ENCODE measurements at places on chromosomes 11 and 22.

GRCh38 chr11:88414981-88415413 is 77.5 kb upstream of the CTSC start:
- no peak for DNase-seq

DNA sequence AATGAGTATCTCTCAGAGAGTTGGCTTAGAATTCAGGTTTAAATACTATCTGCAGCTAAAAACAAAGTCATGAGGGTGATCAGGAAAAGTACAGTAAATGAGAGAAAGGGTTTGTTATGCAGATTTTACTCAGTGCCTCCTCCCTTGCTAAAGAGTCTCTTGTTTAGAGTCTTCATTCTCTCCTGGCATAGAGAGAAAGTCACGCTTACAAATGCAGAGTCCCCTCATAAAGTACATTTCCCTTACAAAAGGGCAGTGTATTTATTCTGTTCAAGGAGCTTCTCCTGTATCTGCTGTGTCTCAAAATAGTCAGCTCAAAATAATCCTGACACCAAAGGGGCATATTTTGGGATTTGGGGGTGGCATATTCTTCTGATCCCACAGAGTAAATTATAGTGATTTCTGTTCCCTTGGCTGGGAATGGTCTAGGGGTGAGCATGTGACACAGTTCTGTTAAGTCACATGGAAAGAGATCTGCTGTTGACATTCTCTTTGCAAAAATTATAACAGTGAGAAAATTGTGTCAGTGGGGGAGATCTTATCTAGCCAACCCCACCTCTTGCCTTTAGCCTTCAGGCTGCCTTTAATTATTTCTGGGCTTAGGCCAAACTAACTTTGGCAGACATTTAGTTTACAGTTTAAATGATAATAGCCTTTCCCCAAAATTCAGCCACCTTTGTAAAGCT is 102.9 kb downstream of the MTNR1B start:
- no peak for DNase-seq

DNA sequence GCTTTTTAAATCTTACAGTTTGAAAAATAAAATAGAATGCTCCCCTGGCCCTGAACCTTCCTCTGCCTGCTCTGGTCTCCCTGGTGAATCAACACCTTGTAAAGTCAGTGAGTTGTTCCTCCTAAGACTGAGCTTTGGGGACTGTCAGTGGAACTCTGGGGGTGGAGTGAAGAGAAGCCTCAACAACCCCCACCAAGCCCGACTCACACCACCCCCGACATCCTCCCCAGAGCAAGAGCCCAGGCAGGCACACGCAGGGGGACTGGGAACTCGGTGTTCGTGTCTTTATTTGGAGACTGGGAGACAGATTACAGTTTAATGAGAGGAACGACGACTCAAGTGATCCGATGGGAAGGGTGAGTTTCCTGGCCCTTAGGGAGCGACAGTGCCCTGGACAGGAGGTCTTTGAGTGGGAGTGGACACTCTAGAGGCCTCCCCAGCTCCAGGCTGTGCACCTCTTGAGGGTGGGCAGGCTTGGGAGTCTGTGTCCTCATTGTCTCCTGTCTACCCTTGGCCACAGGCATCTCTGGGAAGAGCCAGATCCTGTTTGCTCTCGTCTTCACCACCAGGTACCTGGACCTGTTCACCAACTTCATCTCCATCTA is 6.2 kb downstream of the KDELR3 start:
- no peak for DNase-seq

DNA sequence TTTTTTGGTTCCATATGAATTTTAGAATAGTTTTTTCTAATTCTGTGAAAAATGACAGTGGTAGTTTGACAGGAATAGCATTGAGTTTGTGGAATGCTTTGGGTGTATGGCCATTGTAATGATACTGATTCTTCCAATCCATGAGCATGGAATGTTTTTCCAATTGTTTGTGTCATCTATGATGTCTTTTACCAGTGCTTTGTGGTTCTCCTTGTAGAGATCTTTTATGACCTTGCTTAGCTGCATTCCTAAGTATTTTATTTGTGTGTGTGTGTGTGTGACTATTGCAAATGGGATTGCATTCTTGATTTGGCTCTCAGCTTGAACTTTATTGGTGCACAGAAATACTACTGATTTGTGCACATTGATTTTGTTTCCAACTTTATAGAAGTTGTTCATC is 3.0 kb upstream of the CSF2RB start:
- no peak for DNase-seq

DNA sequence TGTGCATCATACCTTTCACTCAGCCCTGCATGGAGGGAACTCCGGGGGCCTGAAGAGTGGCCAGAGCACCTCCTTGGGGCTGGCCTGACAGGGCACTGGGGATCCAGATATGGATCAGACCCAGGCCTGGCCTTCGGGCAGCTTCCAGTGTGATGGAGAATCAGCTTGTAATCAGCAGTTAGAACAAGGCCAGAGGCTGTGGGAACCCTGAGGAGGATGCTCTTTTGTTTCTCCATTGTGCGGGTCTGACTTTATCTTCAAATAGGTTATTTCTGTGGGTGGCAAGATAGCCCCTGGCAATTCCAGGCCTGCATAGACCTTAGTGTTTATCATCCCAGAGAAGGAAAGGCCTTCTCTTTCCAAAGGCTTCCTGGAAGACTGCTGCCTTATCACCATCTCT is 12.3 kb downstream of the DGAT2 start:
- DNase-seq, result no peak

DNA sequence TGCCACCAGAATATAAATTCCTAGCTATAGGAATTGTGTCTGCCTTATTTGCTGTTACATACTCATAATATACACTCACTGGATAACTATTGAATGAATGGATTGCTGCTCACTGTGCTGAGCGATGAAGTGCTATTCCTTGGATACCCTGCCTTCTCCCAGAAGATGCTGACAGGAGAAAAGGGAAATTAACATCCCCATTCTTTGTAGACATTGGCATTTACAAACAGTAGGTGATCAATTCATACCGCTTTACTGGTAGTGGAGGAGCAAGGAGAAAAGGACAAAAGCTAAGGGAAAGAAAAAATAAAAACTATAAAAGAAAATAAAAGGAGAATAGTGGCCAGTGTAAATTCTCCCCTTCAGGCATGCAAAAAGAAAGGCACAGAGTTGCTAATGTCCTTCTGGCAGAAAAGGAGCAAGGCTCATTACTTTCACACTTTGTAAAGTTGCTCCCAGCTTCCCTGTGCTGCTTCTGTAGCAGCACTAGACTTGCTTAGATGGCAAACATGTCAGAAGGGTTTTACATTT is 183.0 kb downstream of the LUZP2 start:
- DNase-seq, result no peak

GRCh38 chr22:43228330-43228729 is 41.4 kb upstream of the TTLL12 start:
- DNase-seq, result no peak

DNA sequence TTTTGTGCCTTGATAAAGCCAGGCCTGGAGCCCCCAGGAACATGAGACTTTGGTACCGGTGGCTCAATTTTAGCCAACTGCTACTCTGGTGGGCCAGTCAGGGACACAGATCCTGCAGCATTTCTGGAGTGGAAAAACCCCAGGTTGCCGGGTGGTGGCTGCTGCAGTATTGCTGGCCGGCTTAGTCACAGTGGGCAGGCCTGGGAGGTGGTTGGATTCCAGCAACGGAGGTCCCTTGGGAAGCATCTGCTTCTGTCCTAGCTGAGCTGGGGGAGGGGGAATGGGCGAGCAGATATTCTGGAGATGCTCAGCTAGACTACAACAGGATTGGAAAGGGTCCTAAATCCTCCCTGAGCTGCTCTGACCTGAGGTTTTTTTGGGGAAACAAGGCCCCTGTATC is 31.6 kb upstream of the ACCSL start:
- no peak for DNase-seq

DNA sequence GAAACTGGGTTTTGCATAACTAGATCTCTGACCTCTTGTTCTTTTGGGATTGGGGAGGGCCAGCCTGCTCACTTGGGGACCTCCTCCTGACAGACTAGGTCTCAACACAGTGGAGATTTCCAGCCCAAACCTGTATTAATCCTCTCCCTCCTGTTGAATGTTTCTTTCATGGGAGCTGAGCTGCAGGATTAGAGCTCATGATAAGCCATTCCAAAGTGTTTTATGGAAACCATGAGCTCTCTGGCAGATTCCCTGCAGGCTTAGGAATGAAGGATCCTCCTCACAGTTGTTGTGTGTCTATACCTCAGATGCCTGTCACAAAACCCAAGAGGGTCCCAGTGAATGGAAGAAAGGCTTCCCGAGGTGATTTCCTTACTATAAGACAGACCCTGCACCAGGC is 248.4 kb upstream of the B3GAT1 start:
- no peak for DNase-seq

- DNase-seq, result peak; percentile 9
Observed at GRCh38 chr11:77407613-77408012, 66.3 kb downstream of the PAK1 start.

DNA sequence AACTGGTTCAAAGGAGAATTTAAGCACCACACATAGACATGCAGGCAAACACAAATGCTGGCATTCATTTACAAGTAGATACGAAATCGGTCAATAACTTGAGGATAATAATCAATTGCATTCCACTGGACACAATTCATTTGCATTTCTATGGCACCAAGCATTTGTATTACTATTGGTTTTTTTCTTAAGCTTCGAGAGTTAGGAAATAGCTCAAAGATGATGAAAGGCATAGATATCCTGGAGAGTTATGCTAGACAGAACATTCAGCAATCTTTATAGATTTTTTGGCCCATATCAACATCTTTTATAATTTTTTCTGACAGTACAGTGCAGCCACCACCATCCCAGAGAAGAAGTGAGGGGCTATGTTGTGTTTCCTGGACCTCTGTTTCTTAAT is 544.4 kb downstream of the MIAT start:
- no peak for DNase-seq

GRCh38 chr22:42623756-42624441 is 9.2 kb upstream of the POLDIP3 start:
- no peak for DNase-seq

DNA sequence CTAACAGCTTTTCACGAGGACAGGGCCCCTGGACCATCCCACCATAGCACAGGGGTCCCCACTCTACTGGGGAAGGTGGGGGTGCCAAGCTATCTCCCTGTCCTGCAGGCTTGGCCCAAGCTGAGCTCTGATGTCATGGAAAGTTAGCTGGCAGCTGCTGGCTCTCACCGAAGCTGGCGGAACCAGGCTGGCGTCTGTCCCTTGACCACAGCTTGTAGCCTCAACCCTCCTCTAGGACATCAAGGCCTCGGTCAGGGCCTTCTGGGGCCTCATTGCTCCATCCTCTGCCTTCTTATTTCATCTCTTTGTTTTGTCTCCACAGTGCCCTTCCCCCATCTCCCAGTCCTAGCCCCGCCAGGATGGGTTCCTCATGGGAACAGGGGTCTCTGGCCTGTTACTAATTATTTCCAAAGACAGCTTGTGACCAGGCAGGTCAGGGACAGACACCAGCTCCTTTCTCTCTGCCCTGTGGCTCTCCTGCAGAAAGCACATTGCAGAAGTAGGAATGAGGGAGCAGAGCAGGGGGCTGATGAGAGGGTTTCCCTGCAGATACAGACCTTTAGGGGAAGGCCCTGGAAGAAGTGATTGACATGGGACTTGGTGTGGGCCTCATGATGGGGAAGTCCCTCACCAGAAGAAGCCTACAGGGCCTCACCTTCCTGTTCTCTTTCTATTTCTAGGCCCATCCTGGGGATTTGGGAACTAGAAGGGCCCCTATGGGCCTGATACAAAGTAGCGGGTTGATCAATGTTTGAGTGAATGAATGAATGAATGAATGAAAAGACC is 97.5 kb upstream of the ALX4 start:
- DNase-seq, result no peak

- DNase-seq, result no peak
Observed at GRCh38 chr11:92413757-92414513, 189.3 kb downstream of the FAT3 start.

DNA sequence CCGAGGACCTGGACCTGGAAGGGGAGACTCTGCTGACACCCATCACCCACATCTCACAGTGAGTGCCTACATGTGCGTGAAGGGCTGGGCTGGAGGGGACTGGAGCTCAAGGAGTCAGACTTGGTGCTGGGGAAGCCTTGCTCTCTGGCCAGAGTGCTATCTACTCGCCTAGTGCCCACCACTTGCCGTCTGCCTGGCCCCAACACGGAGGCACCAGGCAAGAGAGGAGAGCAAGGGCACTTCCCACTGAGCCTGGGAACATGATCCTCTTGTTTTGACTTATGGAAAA is 37.8 kb downstream of the KCNQ1OT1 start:
- no peak for DNase-seq

DNA sequence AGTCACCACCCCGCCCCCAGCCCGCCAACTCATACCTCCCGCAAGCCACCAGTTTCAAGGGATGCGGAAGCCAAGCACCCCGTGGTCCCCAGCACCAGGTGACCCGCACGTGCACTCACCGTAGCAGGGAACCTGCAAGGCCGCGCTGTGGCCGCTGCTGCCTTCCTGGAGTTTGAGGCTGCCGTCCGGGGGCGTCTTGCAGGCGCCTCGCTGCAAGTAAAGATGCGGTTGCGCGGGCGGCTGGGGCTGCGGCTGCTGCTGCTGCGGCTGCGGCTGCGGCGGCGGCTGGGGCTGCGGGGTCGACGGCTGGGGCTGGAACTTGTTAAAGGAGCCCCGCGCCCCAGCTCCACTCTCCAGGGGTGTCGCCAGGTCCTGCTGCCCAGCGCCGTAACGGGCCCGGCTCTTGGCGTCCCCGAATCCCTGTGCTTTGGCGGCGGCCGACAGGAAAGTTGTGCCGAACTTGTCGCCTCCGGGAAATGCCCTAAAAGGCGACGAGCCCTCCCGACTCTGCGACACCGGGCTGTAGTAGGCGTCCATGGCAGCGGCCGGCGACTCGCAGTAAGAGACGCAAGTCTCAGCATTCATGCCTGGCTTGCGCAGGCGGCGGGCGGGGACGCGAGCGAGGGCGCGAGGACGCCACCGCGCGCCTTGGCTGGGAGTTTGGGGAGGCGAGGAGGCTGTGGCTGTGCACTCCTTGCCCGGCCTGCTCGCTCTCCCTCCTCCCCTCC is at the start of gene ALX4:
TSS of gene ALX4 (minus strand) at position 662 of the 728 bp plus-strand sequence. CDS start at position 585, 77 bp downstream.
- no peak for DNase-seq

- no peak for DNase-seq
Observed at GRCh38 chr11:20050551-20051333, 109.5 kb downstream of the DBX1 start.

- no peak for DNase-seq
Observed at GRCh38 chr22:26210334-26210733, 41.1 kb downstream of the SEZ6L start.

DNA sequence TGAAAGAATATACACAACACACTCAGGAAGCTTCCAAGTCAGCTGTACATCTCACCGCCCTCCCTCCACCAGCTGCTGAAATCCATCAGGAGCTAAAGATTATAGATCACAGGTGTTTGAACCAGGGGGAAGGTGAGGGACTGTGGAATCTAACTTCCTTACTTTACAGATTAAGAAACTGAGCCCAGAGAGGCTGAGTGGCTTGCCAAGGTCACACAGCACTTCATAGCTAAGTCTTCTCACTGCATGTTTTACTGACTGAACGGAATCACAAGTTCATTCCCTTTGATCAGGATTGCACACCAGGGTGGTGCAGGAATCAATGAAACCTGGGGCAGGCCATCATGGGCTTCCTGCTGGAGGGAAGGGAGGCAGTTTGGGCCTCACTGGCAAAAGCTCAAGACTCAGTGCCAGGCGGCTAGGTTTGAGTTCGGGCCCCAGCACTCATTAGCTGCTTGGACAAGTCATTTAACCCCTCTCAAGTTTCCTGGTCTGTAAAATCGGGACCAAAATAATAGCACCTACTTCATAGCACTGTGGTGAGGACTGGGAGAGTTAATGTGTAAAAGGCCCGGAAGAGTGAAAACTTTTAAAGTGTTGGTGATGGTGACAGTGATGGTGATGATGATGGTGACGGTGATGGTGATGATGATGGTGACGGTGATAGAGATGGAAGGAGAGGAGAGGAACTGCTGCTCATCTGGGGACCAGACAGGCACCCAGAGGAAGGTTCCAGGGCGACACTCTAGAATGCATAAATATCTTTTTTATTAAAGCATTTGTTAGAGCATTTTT is 8.2 kb downstream of the CD5 start:
- DNase-seq, result no peak
